ENCODE measurements at places on chromosomes 6 and 20. TPM values are rescaled to one million over a fixed set of nuclear protein-coding genes. Genes with fewer than 3 reads are reported as not detected.

GRCh38 chr20:12617076-12617475 lies 391.7 kb upstream of the SPTLC3 start:
- DNase-seq, result no peak

The TP53TG5 gene
- polyA plus RNA-seq, result 0.96 TPM

DNA sequence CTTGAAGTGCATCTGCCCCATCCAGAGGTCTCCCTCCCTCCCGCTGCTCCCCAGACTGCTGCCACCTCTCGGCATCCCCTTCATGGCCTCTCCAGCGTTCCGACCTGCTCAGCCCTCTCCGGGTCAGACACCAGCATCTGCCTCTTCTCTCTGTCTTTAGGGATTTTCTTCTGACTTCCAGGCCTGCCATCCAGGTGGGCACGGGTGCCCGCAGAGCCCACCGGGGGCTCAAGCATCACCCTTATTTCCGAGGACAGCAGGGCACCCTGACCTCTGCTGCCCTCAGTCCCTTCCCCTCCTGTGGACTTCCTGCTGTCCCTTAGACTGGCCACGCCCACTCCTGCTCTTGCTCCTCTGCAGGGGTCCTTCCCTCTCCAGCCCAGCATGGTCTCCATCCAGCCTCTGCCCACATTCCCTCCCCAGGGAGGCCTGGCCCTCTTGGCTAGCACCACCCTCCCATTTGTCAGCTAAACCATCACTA lies 3.3 kb downstream of the NPEPL1 start:
- DNase-seq, result no peak

The NKX2-4 gene
- not detected for polyA plus RNA-seq
